ENCODE measurements at places on chromosomes 13 and 19. TPM values are rescaled to one million over a fixed set of nuclear protein-coding genes. Genes with fewer than 3 reads are reported as not detected.

The MUC16 gene
- 1.1 TPM for total RNA-seq

The ETV2 gene
- total RNA-seq: 0.31 TPM

The MIDN gene
- 39.7 TPM for total RNA-seq

- no peak overlapping the region for H3K4me3 ChIP-seq
- H3K27ac ChIP-seq: peak overlapping the region; percentile 68
- DNase-seq: no peak
- H3K4me1 ChIP-seq: peaks cover 4% of the 10 kb centered on the region
Measured at GRCh38 chr13:111047326-111047725, 67.8 kb upstream of the ARHGEF7 start.

DNA sequence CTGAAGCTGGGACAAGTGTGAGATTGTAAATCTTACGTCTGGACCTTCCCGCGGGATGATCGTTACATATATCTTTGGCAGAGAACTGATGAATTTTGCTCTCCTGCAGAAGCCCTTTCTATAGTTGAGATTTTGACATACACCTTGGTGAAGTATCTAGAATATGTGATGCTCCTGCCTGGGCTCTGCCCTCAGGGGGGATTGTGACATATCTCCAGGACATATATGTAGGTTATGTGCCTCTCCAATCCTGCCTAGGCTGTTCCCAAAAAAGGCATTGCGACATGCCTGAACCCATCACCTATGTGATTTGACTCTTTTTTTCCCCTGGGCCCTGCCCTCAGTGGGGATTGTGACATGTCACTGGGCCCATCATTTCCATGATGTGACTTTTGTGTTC, 76.6 kb downstream of the ZNF208 start:
- H3K4me1 ChIP-seq: no peaks in the 10 kb centered on the region
- no peak overlapping the region for H3K4me3 ChIP-seq
- DNase-seq: no peak
- no peaks in the 10 kb centered on the region for H3K36me3 ChIP-seq

- no peak overlapping the region for H3K27ac ChIP-seq
- DNase-seq: no peak
- H3K4me1 ChIP-seq: no peaks in the 10 kb centered on the region
- no peak overlapping the region for H3K4me3 ChIP-seq
- no peaks in the 10 kb centered on the region for H3K36me3 ChIP-seq
Measured at GRCh38 chr13:105370011-105370650, 1165.3 kb downstream of the EFNB2 start.

DNA sequence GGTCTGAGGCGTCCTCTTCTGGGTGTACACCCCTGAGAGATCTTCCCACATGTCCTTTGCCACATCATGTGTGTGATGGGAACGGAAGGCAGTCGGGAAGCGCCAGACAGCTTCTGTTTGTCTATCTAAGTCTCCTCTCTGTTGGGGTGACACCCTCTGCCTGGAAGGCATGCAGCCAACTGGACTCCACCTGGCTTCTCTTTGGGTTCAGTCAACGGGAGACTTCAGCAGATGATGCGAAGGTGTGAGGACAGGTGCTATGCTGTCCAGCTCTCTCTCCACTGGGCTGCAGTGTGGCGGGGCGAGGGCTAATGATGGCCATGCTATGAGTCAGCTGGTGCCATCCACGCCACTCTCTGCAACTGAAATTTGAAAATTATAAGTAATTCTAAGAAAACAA, 14.3 kb upstream of the SBK3 start:
- no peak for DNase-seq
- H3K4me3 ChIP-seq: no peak overlapping the region
- H3K27ac ChIP-seq: no peak overlapping the region
- H3K36me3 ChIP-seq: no peaks in the 10 kb centered on the region
- no peaks in the 10 kb centered on the region for H3K4me1 ChIP-seq
